ENCODE measurements at places on chromosomes 2 and 18.

GRCh38 chr18:50853863-50854271, 25.1 kb upstream of the ME2 start:
- H3K4me3 ChIP-seq: no peak overlapping the region
- H3K27ac ChIP-seq: no peak overlapping the region
- no peaks in the 10 kb centered on the region for H3K36me3 ChIP-seq
- no peaks in the 10 kb centered on the region for H3K4me1 ChIP-seq

DNA sequence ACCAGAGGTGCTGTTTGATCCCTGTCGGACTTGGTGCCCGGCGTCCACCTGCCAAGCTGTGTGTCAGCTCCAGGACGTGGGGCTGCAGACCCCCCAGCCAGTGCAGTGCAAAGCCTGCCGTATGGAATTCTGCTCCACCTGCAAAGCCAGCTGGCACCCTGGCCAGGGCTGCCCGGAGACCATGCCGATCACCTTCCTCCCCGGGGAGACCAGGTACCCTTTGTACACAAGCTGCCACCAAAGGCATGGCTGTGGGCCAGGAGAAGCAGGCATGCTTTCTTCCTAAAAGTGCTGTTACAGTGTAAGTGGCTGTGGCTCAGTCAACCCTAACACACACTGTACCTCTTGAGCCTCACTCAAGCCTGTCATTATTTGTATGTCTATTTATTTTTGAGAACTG, 103.3 kb downstream of the RNF144A start:
- H3K27me3 ChIP-seq: no peaks in the 10 kb centered on the region
- peaks cover 92% of the 10 kb centered on the region for H3K36me3 ChIP-seq
- no peak overlapping the region for H3K27ac ChIP-seq
- no peaks in the 10 kb centered on the region for H3K4me1 ChIP-seq
- no peak overlapping the region for H3K4me3 ChIP-seq

GRCh38 chr2:64866797-64867196, 122.4 kb upstream of the SLC1A4 start:
- no peak overlapping the region for H3K27ac ChIP-seq
- H3K4me3 ChIP-seq: no peak overlapping the region
- no peak for DNase-seq
- no peaks in the 10 kb centered on the region for H3K36me3 ChIP-seq

- no peaks in the 10 kb centered on the region for H3K27me3 ChIP-seq
- H3K4me1 ChIP-seq: no peaks in the 10 kb centered on the region
- no peak for DNase-seq
- H3K36me3 ChIP-seq: no peaks in the 10 kb centered on the region
- H3K4me3 ChIP-seq: no peak overlapping the region
Observed at GRCh38 chr2:209147981-209148380, 275.9 kb upstream of the MAP2 start.

- no peaks in the 10 kb centered on the region for H3K4me1 ChIP-seq
- DNase-seq: no peak
- H3K27ac ChIP-seq: no peak overlapping the region
- no peak overlapping the region for H3K4me3 ChIP-seq
Observed at GRCh38 chr18:67476585-67476984, 39.9 kb downstream of the DSEL start.

DNA sequence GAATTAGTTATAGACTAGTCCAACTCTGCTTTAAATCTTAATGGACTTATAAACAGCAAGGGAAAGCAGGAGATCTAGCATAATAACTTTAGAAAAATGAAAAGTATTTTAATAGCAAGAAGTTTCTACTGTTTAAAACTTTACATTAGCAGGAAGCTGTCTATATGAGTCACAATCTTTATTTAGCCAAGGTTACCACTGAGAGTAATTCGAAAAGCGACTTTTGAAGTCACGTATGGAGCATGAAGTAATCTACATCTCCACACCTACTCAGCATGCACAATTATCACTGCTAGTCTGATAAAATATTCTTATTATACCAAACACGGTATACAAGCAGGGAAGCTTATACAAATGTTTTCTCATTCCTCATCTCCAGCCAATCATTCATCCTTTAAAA, 515.4 kb upstream of the SOX11 start:
- H3K4me1 ChIP-seq: no peaks in the 10 kb centered on the region
- no peaks in the 10 kb centered on the region for H3K27me3 ChIP-seq
- H3K27ac ChIP-seq: no peak overlapping the region

DNA sequence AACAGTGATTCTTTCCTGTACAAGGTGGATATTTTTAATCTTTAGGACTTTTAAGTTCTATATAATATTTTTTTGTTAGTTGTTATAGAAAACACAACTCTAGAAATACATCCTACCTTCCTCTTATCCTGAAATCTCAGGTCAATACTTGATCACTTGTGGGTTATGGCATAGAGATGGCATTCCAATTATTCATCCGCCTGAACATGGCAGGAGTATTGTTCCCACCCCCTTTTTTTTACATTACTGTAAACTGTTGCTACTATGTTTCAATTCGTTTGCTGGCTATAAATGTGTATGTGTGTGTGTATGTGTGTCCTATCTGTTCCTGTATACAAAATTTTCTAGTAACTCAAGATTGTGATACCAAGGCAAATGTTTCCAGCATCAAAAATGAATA, 43.3 kb upstream of the FN1 start:
- no peaks in the 10 kb centered on the region for H3K4me1 ChIP-seq
- H3K36me3 ChIP-seq: no peaks in the 10 kb centered on the region
- DNase-seq: no peak
- no peak overlapping the region for H3K27ac ChIP-seq

DNA sequence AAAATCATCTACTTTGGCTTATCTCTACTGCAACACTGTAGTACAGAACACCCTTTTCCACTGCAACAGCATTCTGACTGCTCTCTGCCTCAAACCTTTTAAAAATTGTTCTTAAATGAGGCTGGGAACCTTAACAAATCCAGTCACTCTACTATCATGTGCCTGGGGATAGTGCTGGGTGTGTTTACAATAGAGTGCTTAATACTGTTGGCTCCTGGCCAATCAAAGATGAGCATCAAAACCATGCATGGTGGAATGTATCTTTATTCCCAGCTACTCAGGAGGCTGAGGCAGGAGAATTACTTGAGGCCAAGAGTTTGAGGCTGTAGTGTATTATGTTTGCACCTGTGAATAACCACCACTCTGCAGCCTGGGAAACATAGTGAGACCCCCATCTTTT, 7.4 kb downstream of the ANKAR start:
- H3K27ac ChIP-seq: no peak overlapping the region
- peaks cover 15% of the 10 kb centered on the region for H3K4me1 ChIP-seq
- DNase-seq: no peak
- no peak overlapping the region for H3K4me3 ChIP-seq

GRCh38 chr18:42039396-42039795, 84.4 kb downstream of the PIK3C3 start:
- H3K36me3 ChIP-seq: peaks cover 60% of the 10 kb centered on the region
- no peaks in the 10 kb centered on the region for H3K27me3 ChIP-seq
- no peak overlapping the region for H3K4me3 ChIP-seq
- no peaks in the 10 kb centered on the region for H3K4me1 ChIP-seq

DNA sequence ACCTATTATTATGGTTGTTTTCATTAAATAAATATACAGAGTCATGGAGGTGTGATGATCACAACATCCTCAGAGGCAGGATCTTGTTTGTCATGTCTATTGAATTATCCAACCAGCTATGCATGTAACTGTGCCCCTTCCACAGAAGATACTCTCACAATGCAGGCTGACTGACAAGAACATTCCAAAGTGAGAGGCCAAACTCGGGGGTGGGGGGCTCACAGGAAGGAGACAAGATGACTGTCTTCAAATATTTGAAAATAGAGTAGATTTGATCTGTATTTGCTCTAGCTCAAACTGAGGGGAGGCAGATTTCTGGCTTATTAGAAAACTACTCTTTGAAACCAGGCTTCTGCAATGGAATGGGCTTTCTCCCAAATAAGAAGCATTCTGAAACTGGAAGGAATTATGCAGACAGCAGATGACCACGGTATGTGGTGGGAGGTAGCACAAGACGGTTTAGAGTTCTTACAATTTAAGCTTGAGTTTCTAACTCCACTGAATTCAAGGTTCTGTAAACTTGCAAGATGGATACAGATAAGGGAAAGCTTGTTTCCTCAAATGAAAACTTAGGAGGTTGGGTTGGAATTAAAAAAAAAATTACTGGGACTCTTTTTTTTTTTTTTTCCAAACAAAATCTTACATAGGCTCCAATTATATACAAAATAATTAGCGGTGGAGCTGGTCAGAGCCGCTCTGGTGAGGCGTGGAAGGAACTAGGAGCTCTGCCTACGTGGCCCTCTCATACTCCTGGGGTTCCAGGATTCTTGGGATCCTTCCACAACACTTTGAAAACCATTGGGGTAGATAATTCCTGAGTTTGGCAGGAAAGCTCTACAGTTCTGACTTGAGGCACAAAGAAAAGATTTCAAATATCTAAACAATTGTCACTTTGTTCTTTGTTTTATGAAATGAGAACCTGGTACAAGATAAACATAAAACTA, 79.3 kb downstream of the PLA2R1 start:
- H3K27me3 ChIP-seq: no peaks in the 10 kb centered on the region
- H3K27ac ChIP-seq: no peak overlapping the region
- no peaks in the 10 kb centered on the region for H3K36me3 ChIP-seq
- H3K4me3 ChIP-seq: no peak overlapping the region
- H3K4me1 ChIP-seq: no peaks in the 10 kb centered on the region

DNA sequence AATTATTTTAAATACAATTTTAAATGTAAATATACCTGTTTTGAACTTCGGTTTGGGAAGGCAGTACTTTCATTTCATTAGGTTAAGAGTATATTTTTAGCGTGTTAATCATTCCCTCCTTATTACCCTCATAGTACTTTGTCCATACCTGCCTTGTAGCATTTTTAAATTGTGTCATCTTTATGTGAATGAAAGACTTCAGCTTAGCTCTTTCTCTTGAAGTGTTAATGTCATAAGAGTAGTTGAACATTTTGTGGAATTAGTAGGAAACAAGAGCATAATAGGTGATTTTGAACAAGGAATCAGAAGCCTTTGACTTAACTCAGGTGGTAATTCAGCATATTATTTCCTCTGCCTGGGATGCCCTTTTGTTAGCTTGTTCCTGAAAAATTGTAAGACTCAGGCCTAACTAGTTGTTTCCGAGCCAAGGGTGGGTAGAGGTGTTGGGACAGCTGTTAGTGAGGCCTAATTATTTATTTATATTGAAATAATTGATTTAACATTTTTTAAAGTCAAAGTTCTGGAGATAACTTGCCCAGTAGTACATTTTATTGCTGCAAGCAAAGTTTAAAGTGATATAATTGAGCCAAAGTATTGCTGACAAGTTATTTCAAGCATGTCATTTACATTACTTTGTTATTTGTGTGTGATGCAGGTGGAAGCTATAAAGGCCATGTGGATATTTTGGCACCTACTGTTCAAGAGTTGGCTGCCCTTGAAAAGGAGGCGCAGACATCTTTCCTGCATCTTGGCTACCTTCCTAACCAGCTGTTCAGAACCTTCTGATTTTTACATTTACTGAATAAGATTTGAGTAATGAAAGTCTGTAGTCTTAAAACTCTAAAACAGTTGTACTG, 38.7 kb downstream of the DDX1 start:
- H3K4me3 ChIP-seq: no peak overlapping the region
- no peak for DNase-seq
- H3K4me1 ChIP-seq: no peaks in the 10 kb centered on the region

DNA sequence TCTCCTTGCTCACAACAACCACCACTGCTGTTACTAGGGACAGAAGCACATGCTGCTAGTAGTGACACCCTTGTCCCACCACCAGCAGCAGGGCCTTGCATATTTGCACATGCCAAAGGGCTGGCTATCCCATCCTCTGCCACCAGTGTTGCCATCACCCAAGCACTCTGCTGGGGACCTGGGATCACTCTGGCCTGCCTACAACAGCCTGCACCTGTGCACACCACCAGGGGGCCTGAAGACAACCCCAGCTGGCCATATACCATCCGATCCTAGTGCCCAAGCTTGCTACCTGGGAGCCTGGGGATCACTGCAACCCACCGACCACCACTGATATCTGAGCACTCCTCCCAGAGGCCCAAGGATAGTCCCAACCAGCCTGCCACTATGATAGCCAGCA, 99.9 kb upstream of the FANCL start:
- H3K4me3 ChIP-seq: no peak overlapping the region
- no peak for DNase-seq
- H3K36me3 ChIP-seq: no peaks in the 10 kb centered on the region
- H3K27me3 ChIP-seq: no peaks in the 10 kb centered on the region
- no peaks in the 10 kb centered on the region for H3K4me1 ChIP-seq
- H3K27ac ChIP-seq: no peak overlapping the region

- no peak overlapping the region for H3K4me3 ChIP-seq
- H3K4me1 ChIP-seq: peaks cover 11% of the 10 kb centered on the region
- no peaks in the 10 kb centered on the region for H3K27me3 ChIP-seq
- no peak for DNase-seq
- no peak overlapping the region for H3K27ac ChIP-seq
Observed at GRCh38 chr18:54783139-54783538, 45.1 kb upstream of the RAB27B start.

DNA sequence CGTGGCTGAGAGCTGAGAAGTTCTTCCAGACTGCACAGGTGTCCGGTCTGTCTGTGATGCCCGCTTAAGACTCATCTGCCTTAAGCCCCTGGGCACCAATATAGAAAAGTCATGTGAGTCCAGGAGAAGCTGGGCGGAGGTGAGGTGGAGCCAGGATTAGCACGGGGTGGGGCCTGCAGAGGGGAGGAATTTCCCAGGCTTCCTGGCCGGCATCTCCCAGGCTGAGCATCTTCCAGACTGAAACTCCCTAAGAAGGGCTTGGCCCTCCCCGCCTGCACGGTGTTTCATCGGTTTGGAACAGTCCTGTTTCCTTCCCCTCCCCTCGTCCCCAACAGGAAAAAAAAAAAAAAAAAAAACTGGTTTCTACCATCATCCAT, 270.3 kb downstream of the ATAD2B start:
- no peak overlapping the region for H3K27ac ChIP-seq
- no peak for DNase-seq
- no peaks in the 10 kb centered on the region for H3K4me1 ChIP-seq
- no peak overlapping the region for H3K4me3 ChIP-seq
- no peaks in the 10 kb centered on the region for H3K36me3 ChIP-seq

DNA sequence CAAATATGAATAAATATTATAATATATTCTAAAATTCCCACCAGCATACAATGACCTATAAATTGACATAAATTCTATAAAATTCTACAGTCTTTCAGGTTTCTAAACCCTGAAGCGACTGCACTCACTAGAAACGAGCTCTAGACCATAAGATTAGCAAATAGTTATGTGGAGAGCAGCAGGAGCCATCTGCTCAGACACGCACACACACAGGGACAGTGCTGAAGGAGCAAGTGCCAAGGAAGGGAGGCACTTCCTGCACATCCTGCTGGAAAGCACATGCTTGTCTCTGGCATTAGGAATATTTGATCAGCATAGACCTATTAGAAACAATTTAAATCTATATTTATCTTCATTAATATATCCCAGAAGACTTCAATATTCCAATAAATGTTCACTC, 713.9 kb upstream of the CDH2 start:
- no peaks in the 10 kb centered on the region for H3K27me3 ChIP-seq
- H3K4me3 ChIP-seq: no peak overlapping the region
- no peaks in the 10 kb centered on the region for H3K36me3 ChIP-seq
- DNase-seq: no peak
- no peak overlapping the region for H3K27ac ChIP-seq

GRCh38 chr2:219476652-219477151, 22.0 kb upstream of the GMPPA start:
- H3K4me3 ChIP-seq: no peak overlapping the region
- no peaks in the 10 kb centered on the region for H3K36me3 ChIP-seq
- no peak overlapping the region for H3K27ac ChIP-seq
- no peaks in the 10 kb centered on the region for H3K4me1 ChIP-seq
